H7 (cell line): ENCODE measurements at places on chromosomes 2 and 18.

- no peak for DNase-seq
Observed at GRCh38 chr2:168594778-168595177, 138.7 kb downstream of the CERS6 start.

- no peak for DNase-seq
Observed at GRCh38 chr2:133755480-133756300, 187.4 kb upstream of the NCKAP5 start.

- no peak for DNase-seq
Observed at GRCh38 chr18:76486574-76486973, 8.5 kb downstream of the ZNF516 start.

DNA sequence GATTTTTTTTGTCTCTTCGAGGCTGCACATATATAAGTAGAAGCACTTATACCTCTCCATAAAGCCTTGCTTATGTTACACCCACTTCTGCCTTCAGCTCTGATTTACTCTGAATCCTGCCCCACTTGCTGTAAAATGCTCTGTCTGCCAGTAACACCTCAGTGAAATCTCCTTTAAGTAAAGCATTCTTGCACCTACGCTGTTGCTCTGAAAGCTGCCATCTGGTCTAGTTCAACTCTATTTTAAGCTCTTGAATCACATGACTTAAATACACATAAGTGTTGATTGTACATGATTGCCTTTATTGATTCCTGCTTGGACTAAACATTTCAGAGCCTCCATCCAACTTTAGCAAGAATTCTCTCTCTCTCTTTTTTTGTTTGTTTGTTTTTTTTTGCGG lies 609.0 kb upstream of the CELF4 start:
- DNase-seq = no peak

- DNase-seq = no peak
Observed at GRCh38 chr2:39210846-39211245, 32.9 kb downstream of the CDKL4 start.

GRCh38 chr2:37798315-37799005 lies 126.6 kb upstream of the RMDN2 start:
- DNase-seq = no peak
